ENCODE measurements at places on chromosomes 12 and 14.
A peak's percentile ranks its signal among the peaks of the same experiment; 100 is the strongest.

- DNase-seq, result no peak
These were observed 38.5 kb downstream of the CCDC92 start for GRCh38 chr12:123934016-123934620.

GRCh38 chr12:53122961-53123468, 19.7 kb downstream of the SOAT2 start:
- no peak for DNase-seq

GRCh38 chr12:38159092-38159551, 157.5 kb upstream of the ALG10B start:
- no peak for DNase-seq

DNA sequence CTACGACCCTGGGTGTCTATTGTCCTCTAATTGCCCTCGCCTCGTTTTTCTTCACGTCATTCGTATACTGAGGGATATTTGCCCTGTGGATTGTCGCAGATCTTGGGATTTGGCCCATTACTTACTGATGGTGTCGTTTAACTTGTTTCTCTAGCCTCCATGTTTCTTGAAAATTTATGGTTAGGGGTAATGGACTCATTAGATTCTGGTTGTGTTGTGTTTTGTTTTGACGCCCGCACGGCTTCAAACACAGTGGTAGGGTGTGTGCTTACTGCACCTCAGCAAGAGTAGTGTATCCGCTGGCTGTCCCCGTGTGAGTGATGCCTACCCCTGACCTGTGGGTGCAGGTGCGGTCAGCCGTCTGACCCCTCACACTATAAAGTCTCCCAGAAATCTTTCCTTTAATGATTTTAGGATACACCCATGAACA, 874 bp upstream of the RNU6-8 start:
- peak; percentile 18 for DNase-seq

DNA sequence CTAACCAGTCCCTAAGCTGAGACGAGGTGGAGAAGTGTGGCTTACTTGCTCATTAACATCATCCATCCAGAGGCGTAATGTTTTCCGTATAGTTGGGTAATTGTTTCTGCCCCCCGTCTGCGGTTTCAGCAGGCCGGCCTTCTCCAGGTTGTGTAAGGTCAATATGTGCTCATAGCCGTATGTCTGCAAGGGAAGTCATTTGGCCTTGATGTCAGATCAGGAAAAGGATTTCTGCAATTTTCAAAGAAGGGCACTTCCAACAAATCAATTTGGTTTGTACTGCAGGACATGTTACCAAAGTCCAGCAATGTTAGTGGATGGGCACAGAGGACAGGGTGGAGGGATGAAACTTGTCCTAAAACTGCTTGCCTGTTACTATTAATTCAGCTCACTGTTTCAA, 9.9 kb upstream of the DIABLO start:
- DNase-seq, result no peak

GRCh38 chr12:25482625-25483024, 70.5 kb downstream of the LMNTD1 start:
- DNase-seq, result no peak

GRCh38 chr12:121196902-121197301, 13.0 kb upstream of the P2RX4 start:
- DNase-seq, result no peak

DNA sequence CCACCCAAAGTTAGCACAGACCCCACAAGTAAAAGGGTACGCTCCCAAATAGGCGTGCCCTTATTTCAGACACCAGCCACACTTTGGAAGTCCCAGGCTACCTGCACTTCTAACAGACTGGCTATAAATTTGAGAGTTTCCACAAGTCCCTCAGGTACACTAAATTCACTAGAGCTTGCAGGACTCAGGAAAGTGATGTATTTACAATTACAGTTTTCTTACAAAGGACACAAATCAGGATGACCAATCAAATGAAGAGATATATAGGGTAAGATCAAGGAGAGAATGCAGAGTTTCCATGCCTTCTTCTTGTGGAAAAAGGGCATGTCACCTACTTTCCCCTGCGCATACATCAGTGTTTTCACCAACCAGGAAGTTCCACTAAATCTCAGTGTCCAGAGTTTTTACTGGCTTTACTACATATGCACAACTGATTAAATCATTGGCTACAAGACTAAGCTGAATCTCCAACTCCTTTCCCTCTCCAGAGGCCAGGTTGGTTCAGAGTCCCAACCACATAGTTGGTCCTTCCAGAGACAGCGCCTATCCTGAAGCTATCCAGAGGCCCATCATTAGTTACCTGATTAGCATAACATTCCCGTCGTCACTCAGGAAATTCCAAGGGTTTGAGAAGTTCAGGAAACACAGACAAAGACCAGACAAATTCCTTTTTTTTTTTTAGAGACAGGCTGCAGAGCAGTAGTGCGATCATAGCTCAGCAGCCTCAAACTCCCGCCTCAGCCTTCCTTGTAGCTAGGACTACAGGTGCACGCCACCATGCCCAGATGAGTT, 84.2 kb downstream of the DENND5B start:
- no peak for DNase-seq

- peak; percentile 22 for DNase-seq
These were observed 136.4 kb downstream of the MDGA2 start for GRCh38 chr14:47539031-47539461.

DNA sequence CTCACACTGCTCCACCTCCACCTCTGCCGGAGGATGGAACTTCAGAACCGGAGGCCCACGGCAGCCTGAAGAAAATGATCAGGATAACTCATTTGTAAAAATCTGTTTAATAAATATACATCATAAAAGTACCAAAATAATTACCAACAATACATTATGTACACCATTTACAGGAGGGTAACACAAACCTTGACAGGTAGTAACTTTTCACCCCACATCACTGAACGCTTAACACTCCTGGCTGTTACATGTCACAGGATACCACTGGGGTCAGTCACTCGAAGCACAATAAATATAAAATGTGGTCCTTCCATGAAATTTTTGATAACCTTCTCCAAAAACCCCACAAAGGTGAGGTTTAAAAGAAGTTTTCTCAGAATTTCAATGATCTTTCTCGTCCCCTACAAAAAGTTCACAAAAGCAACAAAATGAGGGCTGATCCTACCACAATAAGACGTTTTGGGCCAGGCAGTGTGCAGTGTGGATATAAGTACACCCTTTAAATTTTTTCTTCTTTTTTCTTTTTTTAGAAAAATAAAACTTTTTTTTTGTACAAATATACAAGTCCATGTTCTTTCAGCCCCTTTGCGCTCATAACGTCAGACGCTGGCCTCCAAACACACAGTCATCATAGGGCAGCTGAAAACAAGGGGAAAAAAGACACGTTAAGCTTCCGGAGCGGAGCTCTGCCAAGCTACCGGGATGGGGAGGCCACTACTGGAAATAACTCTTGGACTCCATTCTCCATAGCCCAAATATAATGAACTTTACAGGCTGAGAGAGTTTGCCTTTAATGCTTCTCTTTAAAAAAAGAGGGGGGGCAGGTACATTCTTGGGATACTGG, 2.9 kb downstream of the NFKBIA start:
- no peak for DNase-seq

- DNase-seq, result peak; percentile 47
These were observed 6.4 kb downstream of the SLC15A4 start for GRCh38 chr12:128817111-128818015.

- no peak for DNase-seq
These were observed 161.3 kb downstream of the KITLG start for GRCh38 chr12:88418856-88419497.

DNA sequence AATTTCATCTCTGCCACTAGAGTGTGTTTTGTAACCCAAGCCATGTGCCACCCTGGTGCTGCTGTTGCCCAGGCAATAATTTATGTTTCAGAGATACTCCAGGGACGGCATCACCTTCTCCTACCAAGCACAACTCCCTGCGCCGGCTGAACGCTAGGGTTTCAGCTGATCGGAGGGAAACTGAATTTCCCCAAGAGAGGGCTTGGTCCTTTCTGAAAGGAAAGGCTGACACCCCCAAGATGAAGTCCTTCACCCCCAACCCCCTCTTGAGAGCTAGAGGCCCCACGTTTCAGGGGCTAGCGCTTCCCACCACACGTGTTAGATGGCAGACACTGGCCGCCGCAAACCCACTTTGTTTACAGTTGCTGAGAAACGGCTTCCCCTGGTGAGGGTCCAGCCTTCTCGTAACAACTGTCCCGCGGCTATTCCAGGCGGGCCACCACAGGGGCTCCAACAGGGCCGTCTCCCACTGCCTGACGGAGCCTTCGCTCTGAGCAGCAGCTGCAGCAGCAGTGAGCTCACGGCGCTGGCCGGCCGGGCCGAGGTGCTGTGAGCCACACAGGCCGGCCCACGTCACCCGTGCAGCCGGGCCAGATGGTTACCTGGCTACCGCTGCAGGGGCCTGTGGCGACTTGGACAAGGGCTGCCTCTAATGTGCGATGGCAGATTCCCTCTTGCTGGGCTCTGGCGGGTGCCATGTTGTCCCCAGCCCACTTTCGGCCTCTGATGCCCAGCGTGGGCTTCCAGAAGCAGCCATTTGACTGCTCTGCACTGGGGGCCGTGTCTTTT, 66.4 kb downstream of the TESC start:
- DNase-seq, result no peak

DNA sequence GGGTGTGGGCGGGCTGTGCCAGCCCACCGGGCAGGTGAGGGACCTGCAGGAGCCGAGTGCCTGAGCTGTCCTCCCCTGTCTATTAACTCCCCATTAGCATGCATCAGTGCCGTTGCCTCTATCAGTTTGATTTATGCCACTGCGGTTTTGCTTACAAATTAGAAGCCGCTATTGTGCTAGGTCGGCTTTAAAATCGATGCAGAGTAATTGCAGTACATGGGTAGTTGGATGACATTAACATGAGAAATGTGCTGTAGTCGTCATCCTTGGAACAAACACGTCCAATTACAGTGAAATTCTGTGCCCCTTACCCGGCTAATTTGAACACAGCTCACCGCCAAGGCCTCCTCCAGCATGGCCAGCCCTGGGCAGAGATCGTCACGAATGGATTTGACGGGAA, 145.8 kb downstream of the TSPAN9 start:
- DNase-seq, result peak; percentile 67

- no peak for DNase-seq
These were observed 46.9 kb downstream of the EVL start for GRCh38 chr14:100111931-100112704.

GRCh38 chr12:82740129-82741000, 53.7 kb downstream of the TMTC2 start:
- DNase-seq, result no peak

- no peak for DNase-seq
These were observed 1168.5 kb upstream of the FLRT2 start for GRCh38 chr14:84361476-84361875.

Measured in NCI-H2081 (cell line).